ENCODE measurements at places on chromosomes 5 and 9.
A peak's percentile ranks its signal among the peaks of the same experiment; 100 is the strongest.

DNA sequence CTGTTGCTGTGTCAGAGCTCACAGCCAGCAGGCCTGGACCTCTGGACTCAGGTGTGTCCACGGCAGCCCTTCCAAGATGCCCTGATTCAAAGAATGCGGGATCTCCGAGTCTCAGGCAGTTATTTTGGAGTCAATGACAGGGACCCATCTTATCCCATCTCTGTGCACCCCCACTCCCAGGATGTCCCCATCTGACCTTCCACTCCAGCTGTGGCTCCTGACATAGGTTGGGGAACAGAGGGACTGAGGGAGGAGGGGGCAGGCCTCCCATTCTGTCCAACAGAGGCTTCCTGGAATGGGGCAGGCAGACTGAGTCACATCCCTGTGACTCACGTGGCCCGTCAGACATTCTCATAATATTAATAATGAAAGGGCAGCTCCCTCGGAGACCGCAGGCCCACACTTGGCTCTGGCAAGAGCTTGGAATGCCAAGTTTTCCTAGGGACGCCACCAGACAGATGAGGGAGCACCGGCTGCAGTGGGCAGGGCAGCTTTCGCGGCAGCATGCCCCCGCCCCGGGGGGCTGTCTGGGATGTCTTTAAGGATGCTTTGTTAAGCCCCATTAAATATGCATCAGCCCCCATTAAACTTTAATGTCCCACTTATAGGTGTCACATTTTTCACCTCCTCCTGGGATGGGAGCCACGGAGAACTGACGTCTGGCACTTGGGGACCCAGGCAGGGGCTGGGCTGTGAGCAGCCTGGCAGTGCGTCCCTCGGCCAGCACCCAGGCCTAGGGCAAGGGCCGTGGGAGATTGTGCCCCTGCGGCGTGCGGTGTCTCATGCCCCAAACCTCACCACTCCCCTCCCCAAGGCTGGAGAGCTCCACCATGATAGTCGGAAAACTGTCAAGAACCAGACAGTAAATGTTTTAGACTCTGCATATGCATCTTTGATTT, 23.6 kb upstream of the FIBCD1 start:
- DNase-seq: peak; percentile 18

DNA sequence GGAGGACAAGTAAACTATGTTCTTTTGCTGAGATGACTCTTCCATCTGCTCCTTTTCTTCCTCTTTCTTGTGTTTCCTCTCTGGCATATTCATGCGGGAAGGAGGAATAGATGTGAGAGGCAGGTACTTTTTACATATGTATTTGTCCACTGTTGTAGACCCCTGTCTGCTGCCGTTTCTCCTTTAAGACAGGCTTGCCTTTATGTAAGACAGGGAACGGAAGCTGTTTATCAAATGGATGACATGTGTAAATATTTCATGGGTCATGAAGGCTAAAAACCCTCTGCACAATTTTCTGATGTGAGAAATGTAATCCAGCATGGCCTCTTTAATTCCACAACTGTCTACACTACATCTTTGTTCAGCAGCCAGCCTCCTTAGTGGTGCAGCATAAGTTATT, 1525.5 kb upstream of the NUDT12 start:
- DNase-seq: no peak

GRCh38 chr5:147474140-147474539, 35.7 kb downstream of the DPYSL3 start:
- DNase-seq: no peak

GRCh38 chr5:125011014-125011413, 264.6 kb upstream of the ZNF608 start:
- no peak for DNase-seq

DNA sequence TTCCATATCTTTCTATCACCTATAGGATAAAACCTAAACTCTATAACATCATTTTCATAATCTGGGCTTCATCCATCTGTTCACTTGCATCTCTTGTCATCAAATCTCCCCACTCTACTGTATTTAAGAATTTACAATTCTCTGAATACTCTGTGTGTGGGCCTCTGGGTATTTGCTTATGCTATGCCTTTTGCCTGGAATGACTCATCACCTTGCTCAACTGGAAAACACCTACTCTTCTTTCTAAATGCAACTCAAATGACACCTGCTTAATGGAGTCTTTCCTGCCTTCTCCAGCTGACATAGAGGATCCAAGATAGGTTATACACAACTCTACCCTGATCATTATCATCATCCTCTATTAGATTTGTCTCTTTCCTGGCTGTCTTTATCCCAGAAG, 421.7 kb downstream of the SPATA31D1 start:
- no peak for DNase-seq

DNA sequence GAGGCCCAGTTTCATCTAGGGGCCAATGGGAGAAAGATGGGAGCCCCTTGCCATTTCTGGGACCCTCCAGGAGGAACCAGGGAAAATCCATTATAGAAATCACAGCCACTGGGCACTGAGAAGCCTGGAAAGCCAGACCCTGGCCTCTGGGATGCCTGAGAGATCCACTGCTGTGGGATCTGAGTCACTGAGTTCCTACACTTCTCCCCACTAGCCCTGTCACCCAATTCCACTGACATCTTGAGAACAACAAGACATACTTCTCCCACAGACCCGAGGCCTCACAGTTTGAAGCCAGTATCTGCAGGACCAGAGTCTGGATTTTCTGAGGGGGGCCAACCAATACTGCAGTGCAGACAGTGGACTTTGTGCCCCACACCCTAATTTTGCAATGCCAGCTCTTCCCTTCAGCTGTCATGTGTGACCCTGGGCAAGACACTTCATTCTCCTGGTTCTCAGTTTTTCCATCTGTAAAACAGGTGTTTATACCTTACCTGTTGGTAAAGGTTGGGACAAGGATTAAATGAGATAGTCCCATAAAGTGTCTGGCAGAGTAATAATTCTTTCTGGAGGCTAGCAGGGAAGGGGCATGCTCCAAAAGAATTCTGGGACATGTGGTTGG, 46.5 kb downstream of the CXXC5 start:
- DNase-seq: no peak

DNA sequence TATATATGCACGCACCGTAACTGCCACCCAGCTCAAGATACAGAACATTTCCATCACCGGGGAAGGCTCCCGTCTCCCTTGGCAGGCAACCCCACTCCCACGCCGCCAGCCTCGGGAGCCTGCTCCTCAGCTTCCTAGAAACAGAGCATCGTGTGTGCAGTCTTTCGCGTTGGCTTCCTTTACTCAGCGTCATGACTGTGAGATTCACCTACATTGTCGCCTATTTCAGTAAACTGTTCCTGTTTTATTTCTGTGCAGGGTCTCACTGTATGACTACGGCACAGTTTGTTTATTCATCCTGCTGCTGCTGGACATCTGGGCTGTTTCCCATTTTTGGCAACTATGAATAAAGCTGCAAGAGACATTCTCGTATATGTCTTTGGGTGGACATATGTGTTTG, 90.7 kb downstream of the STK10 start:
- no peak for DNase-seq

DNA sequence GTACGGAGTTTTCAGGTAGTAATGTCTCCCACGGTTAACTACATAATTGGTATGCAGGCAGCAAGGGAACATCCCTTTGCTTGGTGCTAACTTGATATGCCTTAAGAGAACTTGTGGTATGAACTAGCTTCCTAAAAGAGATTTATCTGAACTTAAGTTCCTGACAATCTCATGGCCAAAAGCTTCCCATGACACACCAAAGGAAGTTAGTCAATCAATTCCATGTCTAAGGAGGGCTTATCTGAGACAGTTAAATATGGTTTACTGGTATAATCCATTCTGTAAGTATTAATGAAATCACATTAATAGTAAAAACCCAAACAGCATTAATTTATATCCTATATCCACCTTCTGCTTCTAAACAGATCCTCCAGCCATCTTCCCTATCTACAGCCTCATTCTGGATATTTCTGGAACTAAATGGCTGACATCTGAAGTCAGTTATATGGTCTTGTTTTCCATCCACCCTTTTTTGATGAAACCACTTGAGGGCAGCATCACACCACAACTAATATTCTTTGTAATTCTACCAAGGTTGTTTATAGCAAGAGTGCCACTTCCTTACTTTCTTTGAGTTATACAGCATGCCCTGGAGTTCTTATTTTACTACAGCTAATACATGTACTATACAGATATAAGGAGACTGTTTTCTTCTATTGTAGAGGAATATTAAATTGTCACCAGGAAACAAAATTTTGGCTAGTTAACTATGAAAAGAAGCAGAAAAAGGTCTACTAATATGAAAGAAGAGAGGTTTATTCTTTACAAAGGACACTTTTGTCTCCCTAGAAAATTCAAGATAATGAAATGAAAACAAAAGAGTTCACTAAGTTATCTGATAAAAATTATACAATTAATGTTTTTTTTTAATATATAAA, 34.7 kb downstream of the SHOC1 start:
- no peak for DNase-seq
